Endothelial cell of umbilical vein (primary cell): ENCODE measurements at places on chromosomes 6 and 20. TPM values are rescaled to one million over a fixed set of nuclear protein-coding genes. Genes with fewer than 3 reads are reported as not detected.

Gene RBM24
- polyA plus RNA-seq, result 6.6 and 12.1 TPM in 2 replicates

Gene BCAS1
- polyA plus RNA-seq, result not detected in 2 replicates

Gene HLA-DPA1
- polyA plus RNA-seq, result 18.9 and 23.2 TPM in 2 replicates

Gene AKAP12
- polyA plus RNA-seq, result 36.4 and 46.9 TPM in 2 replicates

Gene FAM184A
- 0.04 and 0.16 TPM in 2 replicates for polyA plus RNA-seq

Gene CDH26
- polyA plus RNA-seq, result 0.01 and 0.03 TPM in 2 replicates

- no peak for DNase-seq
These were observed 47.5 kb upstream of the TMX4 start for GRCh38 chr20:8067082-8067481.

DNA sequence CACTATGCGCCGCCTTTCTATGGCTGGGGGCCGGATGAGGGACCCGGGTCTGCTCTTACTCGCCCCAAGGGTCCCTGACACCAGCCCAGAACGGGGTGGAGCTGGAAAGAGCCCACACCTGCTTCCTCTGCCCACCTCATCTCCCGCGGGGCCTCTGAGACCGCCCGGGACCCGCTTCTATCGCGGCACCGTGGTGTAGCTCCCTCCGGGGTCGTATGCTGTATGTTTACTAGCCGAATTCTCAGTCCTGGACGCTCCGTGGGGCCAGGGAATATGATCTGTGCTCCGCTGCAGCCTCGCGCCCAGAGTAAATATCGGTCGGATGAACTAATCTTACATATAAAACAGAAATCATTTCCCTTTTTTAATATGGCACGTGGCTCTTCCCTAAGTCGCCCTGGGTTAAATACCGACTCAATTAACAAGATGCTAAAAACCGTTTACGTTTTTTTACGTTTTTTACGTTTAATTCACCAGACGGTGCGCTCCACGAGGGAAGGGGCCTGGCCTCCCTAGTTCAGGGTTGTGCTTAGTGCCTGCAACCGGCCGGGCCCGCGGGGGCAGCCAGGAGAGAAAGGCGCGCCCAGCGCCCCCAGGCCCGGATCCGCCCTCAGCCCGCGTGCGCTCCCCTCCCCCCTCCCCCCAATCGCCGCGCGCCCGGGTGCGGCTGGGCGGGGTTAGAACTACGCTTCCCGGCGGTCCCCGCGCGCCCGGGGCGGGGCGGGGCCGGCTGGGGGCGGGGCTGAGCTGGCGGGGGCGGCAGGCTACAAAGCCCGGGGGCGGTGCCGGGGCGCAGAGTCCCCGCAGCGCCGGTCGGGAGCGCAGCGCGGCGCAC is at the start of gene RBM38:
Gene RBM38, plus strand, starts transcription at position 793 of the 835 bp plus-strand sequence. CDS start 186 bp downstream, outside the sequence.
- DNase-seq, result peak; percentile 56

- no peak for DNase-seq
These were observed 8.5 kb downstream of the TRIM15 start for GRCh38 chr6:30171677-30172471.

- peak; percentile 66 for DNase-seq
These were observed 719 bp downstream of the HSP90AB1 start for GRCh38 chr6:44247338-44248302.

DNA sequence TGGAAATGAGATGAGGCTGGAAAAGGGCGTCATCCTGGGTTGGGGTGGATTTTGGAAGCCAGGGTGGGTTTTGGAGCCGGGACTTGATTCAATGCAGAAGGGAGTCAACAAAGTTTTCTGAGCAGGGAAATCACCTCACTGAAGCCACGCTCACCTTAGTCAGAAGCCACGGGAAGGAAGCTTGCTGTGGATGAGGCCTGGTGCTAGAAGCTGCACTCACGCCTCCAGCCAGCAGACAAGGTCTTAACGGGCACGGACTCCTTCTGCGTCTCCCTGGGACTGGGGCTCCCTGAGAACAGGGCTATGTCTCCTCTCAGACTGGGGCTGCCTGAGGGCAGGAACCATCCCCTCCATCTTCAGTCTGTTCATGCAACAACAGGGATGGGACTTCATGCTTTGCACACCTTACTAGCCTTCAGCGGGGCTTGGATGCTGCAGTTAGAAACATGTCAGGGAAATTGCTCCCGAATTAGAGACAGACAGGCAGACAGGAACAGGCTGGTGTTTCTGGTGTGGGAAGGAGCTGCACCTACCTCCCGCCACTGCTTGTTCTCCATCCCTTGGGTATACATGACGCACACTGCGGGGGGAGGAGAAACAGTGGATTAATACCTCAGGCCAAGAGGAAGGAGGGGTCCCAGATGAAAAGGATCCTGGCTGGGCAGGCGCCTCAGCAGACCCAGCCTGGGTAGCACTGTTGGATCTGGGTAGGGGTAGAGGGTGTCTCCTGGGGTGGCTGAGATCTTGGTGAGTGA is 17.5 kb downstream of the CPNE5 start:
- no peak for DNase-seq

DNA sequence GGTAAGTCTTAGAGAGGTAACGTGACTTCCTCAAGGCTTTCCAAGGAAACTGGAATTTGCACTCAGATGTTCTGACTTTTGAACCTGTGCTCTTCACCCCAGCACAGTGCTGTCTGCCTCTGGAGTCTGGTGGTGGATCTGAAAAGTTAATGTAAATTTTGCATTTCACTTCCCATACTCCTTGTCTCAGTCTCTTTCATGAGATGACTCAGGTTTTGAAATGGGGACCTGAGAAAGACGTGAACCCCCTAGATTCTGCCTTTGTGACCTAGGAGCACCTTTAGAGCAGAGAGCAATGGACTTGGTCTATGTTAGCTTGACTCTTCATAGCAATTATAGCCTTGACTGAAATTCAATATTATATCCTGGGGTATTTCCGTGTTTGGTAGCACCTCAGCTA is 223.0 kb downstream of the QKI start:
- no peak for DNase-seq

- DNase-seq, result peak; percentile 64
These were observed 27.9 kb downstream of the DNMT3B start for GRCh38 chr20:32789896-32790750.

DNA sequence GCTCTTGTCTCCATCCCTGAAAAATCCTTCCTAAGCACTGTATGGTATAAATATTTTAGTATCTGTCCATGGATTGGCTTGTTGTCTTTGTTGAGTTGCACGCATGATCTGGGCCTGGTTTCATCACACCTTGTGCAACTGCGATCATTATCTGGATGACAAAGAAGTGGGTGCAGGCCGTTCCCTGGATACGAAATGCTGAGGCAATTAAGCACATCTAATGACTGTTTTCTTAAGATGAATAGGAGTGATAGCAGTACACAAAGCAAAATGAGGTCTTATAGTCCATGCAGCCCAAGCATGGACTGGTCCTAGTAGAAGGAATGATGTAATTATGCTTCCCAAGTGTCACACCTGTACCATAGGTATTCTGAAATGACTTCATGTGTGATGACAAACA is 47.8 kb downstream of the SLC35D3 start:
- no peak for DNase-seq

DNA sequence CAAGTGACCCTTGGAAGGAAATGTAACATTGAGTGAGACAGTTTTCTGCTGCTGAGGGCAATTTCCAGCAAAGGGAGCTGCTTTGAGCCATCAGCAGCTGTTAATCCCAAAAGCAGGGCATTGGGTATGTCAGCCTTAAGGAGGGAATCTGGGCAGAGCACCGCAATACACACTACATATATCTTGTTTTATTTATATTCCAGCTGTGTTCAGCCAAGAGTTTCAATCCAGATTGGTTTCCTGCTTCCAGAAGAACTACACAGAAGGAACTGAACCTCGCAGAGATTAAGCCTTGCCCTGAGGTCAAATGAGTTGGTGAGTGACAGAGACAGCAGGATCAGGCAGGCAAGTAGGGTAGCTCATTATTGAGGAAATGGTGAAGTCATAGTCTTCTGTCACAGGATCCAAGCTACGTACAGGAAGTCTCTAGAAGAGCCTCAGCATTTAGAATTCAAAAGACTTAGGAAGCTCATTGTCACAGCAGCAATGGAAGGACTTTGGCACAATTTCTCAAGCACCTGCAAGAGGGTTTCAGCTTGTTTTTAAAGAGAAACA is 109.9 kb upstream of the HEY2 start:
- DNase-seq, result peak; percentile 49

GRCh38 chr20:6184086-6184485 is 61.3 kb upstream of the FERMT1 start:
- no peak for DNase-seq

- peak; percentile 37 for DNase-seq
These were observed 116.3 kb upstream of the CHD6 start for GRCh38 chr20:41734506-41734945.

- no peak for DNase-seq
These were observed 44.6 kb upstream of the COL10A1 start for GRCh38 chr6:116170358-116171057.

DNA sequence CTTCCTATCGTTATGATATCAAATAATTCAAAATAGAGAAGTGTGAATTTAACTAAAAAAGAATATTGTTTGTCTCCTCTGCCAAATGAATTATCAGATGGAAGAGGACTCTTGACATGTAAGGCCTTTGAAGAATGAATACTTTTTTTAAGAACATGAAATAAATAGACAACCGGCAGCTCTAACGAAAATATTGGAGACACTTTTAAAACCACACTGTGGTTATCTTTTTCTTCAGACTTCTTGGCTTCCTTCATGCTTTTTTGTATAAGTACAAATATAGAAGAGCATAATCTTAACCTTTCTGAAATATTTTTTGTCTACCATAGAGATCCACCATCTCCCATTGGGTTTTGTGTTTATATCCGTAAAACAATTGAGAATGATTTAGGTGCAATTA is 115.2 kb upstream of the SCGN start:
- no peak for DNase-seq

GRCh38 chr6:38057994-38058393 is 238.5 kb downstream of the ZFAND3 start:
- no peak for DNase-seq

GRCh38 chr6:110341663-110342596 is 16.2 kb downstream of the METTL24 start:
- DNase-seq, result no peak

DNA sequence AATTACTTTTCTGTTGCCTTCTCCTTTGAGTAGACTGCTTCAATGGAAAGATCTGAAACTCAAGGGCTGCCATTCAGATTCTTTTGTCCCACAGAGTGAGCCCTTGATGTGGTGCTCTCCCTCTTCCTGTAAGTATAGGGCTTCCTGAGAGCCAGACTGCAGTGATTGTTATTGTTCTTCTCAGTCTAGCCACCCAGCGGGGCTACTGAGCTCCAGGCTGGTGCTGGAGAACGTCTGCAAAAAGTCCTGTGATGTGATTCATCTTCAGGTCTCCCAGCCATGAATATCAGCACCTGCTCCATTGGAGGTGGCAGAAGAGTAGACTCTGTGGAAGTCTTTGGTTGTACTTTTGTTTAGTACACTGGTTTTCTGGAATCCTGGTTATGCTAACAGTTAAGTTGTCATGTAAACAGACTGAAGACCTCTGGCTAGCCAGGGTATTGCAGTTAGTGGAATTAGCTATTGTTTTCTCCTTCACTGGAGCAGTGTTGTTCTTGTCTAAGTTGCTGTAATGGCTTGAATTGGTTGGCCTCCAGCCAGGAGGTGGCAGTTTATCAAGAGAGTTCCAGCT is 240.9 kb downstream of the COL12A1 start:
- peak; percentile 30 for DNase-seq
